HCT116 (cell line): ENCODE measurements at places on chromosomes 2 and 18. TPM values are rescaled to one million over a fixed set of nuclear protein-coding genes. Genes with fewer than 3 reads are reported as not detected.

Gene LGALSL
- 14.2 TPM for total RNA-seq

Gene MYCN
- not detected for total RNA-seq

Gene VPS54
- total RNA-seq: 12.4 TPM

Gene RAB10
- total RNA-seq: 167 TPM

Gene MGAT5
- 34.0 TPM for total RNA-seq

Gene MAL
- total RNA-seq: not detected

Gene SPR
- total RNA-seq: 66.9 TPM

- H3K27me3 ChIP-seq: no peaks in the 10 kb centered on the region
- H3K27ac ChIP-seq: no peak overlapping the region
- no peaks in the 10 kb centered on the region for H3K36me3 ChIP-seq
- H3K4me3 ChIP-seq: no peak overlapping the region
- DNase-seq: no peak
- no peaks in the 10 kb centered on the region for H3K4me1 ChIP-seq
Measured at GRCh38 chr2:11330457-11331142, 13.8 kb downstream of the ROCK2 start.

GRCh38 chr2:197378494-197379307 is 56.1 kb downstream of the SF3B1 start:
- no peaks in the 10 kb centered on the region for H3K36me3 ChIP-seq
- H3K27ac ChIP-seq: no peak overlapping the region
- no peak overlapping the region for H3K4me3 ChIP-seq
- H3K4me1 ChIP-seq: no peaks in the 10 kb centered on the region
- no peaks in the 10 kb centered on the region for H3K27me3 ChIP-seq

- no peak for DNase-seq
- H3K36me3 ChIP-seq: no peaks in the 10 kb centered on the region
- H3K27ac ChIP-seq: no peak overlapping the region
- H3K4me1 ChIP-seq: no peaks in the 10 kb centered on the region
Measured at GRCh38 chr2:121558329-121558728, 27.6 kb downstream of the RNU4ATAC start.

DNA sequence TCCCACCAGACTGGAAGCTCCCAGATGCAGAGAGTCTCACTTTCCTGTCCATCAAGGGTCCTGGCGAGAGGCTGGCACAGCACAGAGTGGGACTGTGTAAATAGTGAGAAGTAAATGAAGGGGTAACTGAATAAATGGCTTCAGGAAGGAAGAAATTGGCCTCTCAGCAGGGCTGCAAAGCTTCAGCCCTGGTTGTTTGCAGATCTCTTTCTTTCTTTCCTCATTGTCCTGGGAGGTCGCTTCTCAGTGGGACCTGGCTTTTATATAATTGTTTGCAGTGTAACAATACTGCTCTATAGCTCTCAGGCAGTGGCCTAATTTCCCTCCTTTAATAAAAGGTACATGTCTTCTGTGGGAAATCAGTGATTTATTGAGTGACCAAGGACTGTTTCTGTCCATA is 74.9 kb upstream of the GPR45 start:
- no peaks in the 10 kb centered on the region for H3K4me1 ChIP-seq
- no peaks in the 10 kb centered on the region for H3K27me3 ChIP-seq
- no peak overlapping the region for H3K27ac ChIP-seq
- no peak for DNase-seq

- no peak overlapping the region for H3K4me3 ChIP-seq
- H3K4me1 ChIP-seq: no peaks in the 10 kb centered on the region
- no peaks in the 10 kb centered on the region for H3K36me3 ChIP-seq
Measured at GRCh38 chr2:209145941-209146681, 277.7 kb upstream of the MAP2 start.

- H3K27me3 ChIP-seq: no peaks in the 10 kb centered on the region
- DNase-seq: peak; percentile 29
- H3K4me3 ChIP-seq: no peak overlapping the region
- H3K27ac ChIP-seq: no peak overlapping the region
- no peaks in the 10 kb centered on the region for H3K4me1 ChIP-seq
Measured at GRCh38 chr2:174546519-174547506, 50.8 kb downstream of the WIPF1 start.

DNA sequence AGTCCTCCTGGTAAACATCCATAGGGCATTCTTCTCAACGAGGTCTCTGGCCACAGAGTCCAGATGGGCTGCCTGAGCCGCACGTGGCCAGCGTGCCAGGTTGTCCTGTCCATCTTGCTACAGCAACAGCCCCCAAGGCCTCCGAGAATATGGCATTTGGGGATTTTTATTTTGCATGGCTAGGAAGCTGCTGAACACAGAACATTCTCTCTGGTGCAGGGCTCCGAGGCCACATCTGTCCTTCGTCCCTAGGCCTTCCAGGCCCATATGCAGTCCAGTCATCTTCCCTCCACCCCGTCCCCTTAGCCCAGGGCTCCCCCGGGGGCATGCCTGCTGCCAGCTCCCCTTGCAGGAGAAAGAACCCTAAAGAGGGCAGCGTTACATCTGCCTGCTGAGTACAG is 2.3 kb downstream of the HDAC4 start:
- no peak overlapping the region for H3K27ac ChIP-seq
- H3K4me1 ChIP-seq: peaks cover 34% of the 10 kb centered on the region
- no peaks in the 10 kb centered on the region; the same call in 1 of the 2 replicates for H3K36me3 ChIP-seq
- H3K4me3 ChIP-seq: no peak overlapping the region
- no peak for DNase-seq
- H3K27me3 ChIP-seq: no peaks in the 10 kb centered on the region

DNA sequence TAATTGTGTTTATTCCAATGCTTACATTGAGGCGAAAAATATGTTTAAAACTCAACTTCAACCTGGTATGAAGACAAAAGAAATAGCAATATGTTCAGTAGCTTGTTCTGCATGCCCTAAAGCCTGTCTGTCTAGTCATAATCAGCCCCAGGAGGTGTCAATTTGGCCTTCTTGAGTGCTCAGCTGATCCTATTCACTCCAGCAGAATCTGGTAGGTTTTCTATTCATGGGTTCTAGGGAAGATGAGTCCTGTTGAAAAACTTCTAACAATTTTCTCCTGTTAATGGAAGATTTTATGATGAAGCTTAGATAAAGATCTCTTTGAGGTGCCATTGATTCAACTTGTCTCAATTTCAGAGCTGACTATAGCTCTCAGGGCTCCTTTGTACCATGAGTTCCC is 402.0 kb upstream of the UBE2E3 start:
- no peak for DNase-seq
- H3K27me3 ChIP-seq: no peaks in the 10 kb centered on the region
- no peak overlapping the region for H3K4me3 ChIP-seq
- H3K27ac ChIP-seq: no peak overlapping the region
- peaks cover 11% of the 10 kb centered on the region for H3K4me1 ChIP-seq
- H3K36me3 ChIP-seq: no peaks in the 10 kb centered on the region

DNA sequence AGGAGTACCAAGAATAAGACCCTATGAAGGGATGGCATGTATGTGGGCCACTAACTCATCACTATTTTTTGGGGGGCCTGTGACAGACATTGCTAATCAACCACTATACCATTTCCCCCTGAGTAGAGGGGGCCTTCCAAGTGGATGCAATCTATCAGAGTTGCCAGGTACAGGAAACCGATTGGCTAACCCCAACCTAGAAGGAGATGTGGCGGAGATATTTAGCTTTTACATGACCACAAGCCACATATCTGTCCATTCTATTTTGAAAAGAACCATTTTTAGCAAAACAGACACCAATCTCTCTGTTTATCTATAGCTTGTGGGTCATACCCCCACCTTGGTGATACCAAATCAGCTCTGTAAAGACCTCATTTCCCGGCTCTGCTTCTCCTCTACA is 51.0 kb downstream of the PAX8 start:
- H3K4me1 ChIP-seq: no peaks in the 10 kb centered on the region; the same call in 1 of the 2 replicates
- no peaks in the 10 kb centered on the region for H3K36me3 ChIP-seq
- H3K4me3 ChIP-seq: no peak overlapping the region
- no peaks in the 10 kb centered on the region for H3K27me3 ChIP-seq
- no peak overlapping the region for H3K27ac ChIP-seq

GRCh38 chr2:241772063-241772499 is 4.5 kb upstream of the GAL3ST2 start:
- H3K4me3 ChIP-seq: no peak overlapping the region
- H3K27me3 ChIP-seq: no peaks in the 10 kb centered on the region
- no peak overlapping the region for H3K27ac ChIP-seq
- DNase-seq: no peak

DNA sequence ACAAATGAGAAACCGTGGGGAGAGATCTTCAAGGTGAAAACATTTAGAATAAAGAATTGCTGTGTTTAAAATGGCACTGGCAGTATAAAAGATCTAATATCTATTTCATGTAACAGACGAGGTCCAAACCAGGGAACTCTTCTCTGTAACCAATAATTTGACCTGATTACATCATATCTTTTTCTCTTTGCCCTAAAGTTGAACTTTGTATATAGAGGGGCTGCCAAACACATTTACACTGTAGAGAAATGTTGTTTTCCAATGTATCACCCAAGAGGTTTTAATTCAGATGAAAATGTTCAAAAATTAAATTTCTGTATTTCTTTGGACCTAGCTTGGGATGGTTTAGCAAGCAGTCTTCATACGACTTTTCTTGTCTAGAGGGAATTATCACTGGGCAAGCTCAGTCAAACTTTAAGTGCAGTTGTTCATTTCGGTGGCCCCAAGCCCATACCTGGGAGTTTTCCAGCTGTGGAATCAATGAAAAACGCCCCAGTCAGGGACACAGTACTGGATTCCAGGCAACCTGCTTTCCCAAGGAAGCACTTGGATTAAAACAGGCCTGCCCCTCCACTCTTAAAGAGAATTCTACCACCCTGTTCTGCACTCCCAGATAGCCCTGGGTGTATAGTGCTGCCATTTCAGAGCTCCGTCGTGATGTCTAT is 208.5 kb upstream of the FN1 start:
- H3K27ac ChIP-seq: no peak overlapping the region
- H3K4me3 ChIP-seq: no peak overlapping the region
- H3K4me1 ChIP-seq: no peaks in the 10 kb centered on the region
- no peak for DNase-seq
- H3K27me3 ChIP-seq: no peaks in the 10 kb centered on the region
